ENCODE measurements at places on chromosomes 5 and 9.

DNA sequence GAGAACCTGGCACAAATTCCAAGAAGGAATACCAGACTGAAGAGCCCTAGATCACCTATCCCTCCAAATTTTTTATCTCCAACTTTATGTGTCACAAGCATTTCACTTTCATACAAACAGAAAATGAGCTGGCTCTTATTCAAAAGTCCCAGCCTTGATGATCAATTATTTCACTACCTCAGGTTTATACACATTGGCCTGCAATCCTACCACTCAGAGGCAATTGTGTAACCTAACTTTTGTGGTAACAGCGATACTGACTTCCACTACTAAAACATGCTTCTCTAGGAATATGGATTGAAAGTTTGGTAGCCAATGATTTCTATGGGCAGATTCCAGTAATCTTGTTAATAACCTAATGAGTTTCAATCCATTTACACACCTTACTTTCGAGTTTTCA is 10.5 kb downstream of the RNF38 start:
- DNase-seq: no peak

DNA sequence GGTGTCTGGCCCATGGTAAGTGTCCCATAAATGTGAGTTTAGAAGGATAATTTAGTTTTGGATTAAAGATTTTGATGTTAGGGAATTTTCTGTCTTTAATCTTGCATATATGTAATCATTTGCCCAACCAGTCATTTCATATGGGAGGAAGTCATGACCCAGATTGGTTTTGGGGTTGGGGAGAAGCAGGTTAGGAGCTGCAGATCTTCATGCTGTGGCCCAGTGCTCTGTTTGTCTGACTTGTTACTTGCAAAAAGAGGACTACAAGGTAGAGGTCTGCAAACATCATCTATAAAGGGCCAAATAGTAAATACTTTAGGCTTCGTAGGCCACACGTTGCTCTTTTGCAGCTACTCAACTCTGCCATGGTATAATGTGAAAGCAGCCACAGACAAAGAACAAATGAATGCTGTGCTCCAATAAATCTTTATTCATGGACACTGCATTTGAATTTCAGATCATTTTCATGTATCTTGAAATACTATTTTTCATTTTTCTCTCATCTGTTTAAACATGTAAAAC is 16.8 kb downstream of the OSTF1 start:
- no peak for DNase-seq

GRCh38 chr5:9545992-9546851 is at the start of gene SEMA5A:
SEMA5A (minus strand) TSS chr5:9546075; CDS start chr5:9379946, 166,129 bp downstream.
- peak; percentile 42 for DNase-seq

- DNase-seq: no peak
Observed at GRCh38 chr9:68547417-68547816, 6.7 kb upstream of the TMEM252 start.

- no peak for DNase-seq
Observed at GRCh38 chr9:75490326-75490725, 400.1 kb upstream of the PCSK5 start.

GRCh38 chr9:116479056-116479544 is 208.0 kb upstream of the TRIM32 start:
- DNase-seq: no peak

Measured in astrocyte (in vitro differentiated cells and primary cell).